ENCODE measurements at places on chromosomes 2 and 18. TPM values are rescaled to one million over a fixed set of nuclear protein-coding genes. Genes with fewer than 3 reads are reported as not detected.

The COLEC12 gene
- 0.33 TPM for total RNA-seq

The TRIM43 gene
- not detected for total RNA-seq

The RABL2A gene
- 22.0 TPM for total RNA-seq

The BOD1L2 gene
- total RNA-seq = not detected

The LOXL3 gene
- 10.2 TPM for total RNA-seq

The PSME4 gene
- 40.6 TPM for total RNA-seq

The THUMPD2 gene
- 12.7 TPM for total RNA-seq

The MOGAT1 gene
- total RNA-seq = not detected

The CBLN2 gene
- not detected for total RNA-seq

The COL6A3 gene
- total RNA-seq = 0.62 TPM

The SERPINB13 gene
- total RNA-seq = not detected

The CLEC4F gene
- total RNA-seq = not detected

The LIMS2 gene
- 1.7 TPM for total RNA-seq

The ABCG8 gene
- total RNA-seq = not detected

The HOXD3 gene
- total RNA-seq = 0.36 TPM

The COLEC11 gene
- under 0.01 TPM for total RNA-seq

The BARD1 gene
- total RNA-seq = 22.6 TPM

The BOK gene
- 4.6 TPM for total RNA-seq

The LIPG gene
- total RNA-seq = under 0.01 TPM

The C2orf15 gene
- not detected for total RNA-seq

The FASTKD2 gene
- 56.0 TPM for total RNA-seq

The RAD51AP2 gene
- total RNA-seq = not detected

The ANKRD36B gene
- 63.7 TPM for total RNA-seq

The PREB gene
- 75.6 TPM for total RNA-seq

The LDLRAD4 gene
- 4.0 TPM for total RNA-seq

The TCF23 gene
- not detected for total RNA-seq

The ALPP gene
- total RNA-seq = not detected

The RAX gene
- not detected for total RNA-seq

The C2orf92 gene
- total RNA-seq = 2.1 TPM

The MATN3 gene
- 1.3 TPM for total RNA-seq

The HOXD8 gene
- total RNA-seq = 2.7 TPM

The DIPK1C gene
- 0.33 TPM for total RNA-seq

The MDH1B gene
- 1.4 TPM for total RNA-seq

The OTOS gene
- not detected for total RNA-seq

The NRP2 gene
- 264 TPM for total RNA-seq

The CRYGC gene
- total RNA-seq = not detected

The CRYBA2 gene
- total RNA-seq = 0.34 TPM

The SCN7A gene
- total RNA-seq = not detected

The TMEM200C gene
- not detected for total RNA-seq

The CERKL gene
- not detected for total RNA-seq

The CTAGE1 gene
- not detected for total RNA-seq

The VWA3B gene
- total RNA-seq = not detected

The IL18R1 gene
- 0.34 TPM for total RNA-seq

The M1AP gene
- under 0.01 TPM for total RNA-seq

The GPR17 gene
- under 0.01 TPM for total RNA-seq

The ANKAR gene
- total RNA-seq = 3.0 TPM

The RAB6D gene
- total RNA-seq = not detected

The CACNB4 gene
- under 0.01 TPM for total RNA-seq

The MYO3B gene
- total RNA-seq = 0.31 TPM

The RND3 gene
- 55.2 TPM for total RNA-seq

The RNF125 gene
- total RNA-seq = 9.3 TPM

The HOXD9 gene
- total RNA-seq = not detected

The RBKS gene
- 1.4 TPM for total RNA-seq

Data from melanocyte of skin (primary cell).